RPMI8226 (cell line): ENCODE measurements at places on chromosomes 2 and 18.

- no peak for DNase-seq
These were observed 79.8 kb upstream of the SESTD1 start for GRCh38 chr2:179344280-179344964.

GRCh38 chr2:240502059-240502429, 55.7 kb downstream of the ANKMY1 start:
- DNase-seq = no peak

DNA sequence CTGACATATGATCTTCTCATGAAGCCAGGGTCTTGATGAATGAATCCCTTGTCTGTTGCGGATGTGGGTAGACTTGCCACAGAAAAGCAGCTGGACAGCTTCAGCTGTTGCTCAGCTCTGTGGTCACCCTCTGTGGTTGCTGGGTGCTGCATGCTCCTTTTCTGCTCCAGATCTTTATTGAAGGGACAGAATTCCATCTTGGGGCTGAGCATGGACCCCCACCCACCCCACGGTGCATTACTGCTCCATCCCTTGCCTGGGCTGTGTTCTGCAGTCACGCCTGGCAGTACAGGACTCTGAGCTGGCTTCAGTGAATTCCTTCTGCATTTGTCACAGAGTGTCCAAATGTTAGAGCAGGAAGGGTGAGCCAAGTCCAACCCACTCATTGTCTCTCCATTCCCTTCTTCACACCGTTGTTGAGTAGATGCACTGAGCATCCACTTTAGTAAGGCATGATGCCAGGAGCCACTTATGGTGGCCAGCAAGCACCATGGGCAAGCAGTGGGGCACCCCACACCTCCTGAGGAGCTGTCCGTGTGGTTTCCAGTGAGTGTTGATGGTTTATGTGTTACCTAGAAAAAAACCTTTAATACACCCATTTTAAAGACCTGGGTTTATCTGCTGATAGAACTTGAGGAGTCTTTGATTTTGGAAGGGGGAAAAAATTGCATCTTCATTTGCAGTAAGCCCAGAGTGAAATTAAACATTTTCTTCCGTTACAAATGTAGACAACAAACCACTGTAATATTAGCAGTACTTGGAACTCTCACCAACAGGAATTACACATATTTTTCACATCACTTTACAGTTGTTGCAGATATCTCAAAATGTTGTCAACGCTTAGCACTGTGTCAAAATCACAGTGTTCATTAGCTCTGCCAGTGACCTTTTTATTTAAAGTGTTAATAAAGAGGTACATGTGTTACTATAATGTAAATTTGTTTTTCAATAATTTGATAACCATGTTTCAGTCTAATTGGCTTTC, 14.7 kb upstream of the ITGB6 start:
- no peak for DNase-seq

- DNase-seq = no peak
These were observed 718.8 kb downstream of the DPP10 start for GRCh38 chr2:115161081-115161770.

DNA sequence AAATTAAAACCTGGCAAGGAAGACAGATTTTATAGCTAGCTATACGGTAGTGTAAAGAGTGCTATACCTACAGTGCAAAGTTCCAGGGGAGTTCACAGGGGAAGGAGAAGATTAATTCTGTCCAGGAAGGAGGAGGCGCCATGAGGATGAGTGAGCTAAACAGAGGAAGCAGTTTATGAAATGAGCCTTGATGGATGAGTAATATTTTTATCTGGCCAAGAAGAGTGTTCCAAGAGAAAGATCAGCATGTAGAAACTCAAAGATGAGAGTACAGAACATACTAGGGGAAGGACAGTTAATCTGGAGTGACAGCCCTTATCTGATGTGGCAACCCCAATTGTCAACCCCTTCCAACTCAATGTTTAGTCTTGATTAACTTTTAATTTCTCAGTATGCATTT, 54.8 kb downstream of the CDH20 start:
- DNase-seq = no peak
